ENCODE measurements at places on chromosomes 1 and 21.

DNA sequence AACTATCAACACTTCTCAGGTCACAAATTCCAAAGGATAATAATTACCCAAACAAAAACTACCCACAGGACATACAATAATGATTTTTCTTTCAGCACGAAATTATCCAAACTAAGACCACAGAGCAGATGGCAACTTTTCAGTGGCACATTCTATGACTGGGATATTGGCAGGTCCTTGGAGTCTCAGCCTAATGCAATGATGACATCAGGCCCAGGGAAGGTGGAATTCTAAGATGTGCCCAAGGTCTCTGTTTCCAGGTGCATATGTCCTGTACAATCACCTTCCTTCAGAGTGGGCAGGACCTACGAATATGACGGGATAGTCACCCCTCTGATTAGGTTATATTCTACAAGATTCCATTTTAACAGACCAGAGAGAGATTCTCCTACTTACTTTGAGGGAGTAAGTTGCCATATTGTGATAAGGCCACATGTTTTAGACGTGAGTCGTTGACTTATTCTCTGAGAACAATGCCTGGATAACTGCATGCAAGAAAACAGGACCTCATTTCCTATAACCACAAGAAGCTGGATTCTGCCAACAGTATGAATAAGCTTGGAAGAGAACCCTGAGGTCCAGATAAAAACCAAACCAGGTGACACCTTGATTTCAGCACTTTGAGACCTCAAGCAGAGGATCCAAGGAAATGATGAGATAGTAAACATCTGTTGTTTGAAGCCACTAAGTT lies 69.9 kb downstream of the ZC3H11B start:
- no peak for DNase-seq

DNA sequence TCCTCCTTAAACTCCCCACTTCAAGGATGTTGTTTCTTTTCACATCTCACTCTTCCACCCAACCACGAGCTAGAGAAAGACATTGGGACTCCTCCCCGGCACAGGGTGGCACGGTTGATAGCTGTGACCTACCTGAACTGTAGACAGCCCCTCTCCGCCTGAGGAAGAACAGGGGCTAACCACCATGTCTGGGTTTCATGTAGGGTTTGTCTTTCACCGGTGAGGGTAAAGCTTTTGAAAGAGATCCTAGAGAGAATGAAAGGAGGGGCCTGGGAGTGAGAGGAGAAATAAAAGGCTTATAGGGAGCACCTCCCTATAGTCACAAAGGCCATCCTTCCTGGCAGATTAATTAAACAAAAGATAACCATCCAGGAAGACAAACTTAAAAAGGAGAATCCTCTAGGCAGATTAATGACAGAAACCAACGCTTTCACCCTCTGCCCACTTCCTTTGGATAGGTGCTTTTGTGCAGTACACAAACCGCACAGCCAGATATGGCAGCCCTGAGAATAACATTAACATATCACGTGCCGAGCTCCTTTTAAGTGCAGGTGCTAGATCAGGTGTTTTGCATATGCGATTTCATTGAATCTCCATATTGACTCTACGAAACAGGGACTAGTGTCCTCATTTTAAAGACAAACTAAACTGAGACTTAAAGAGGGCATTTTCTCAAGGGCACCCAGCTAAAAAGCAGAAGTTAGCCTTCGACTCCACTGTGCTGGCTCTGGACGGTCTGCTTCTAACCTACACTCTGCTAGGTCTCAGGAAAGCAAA lies 178.1 kb upstream of the RUNX1 start:
- peak; percentile 91 for DNase-seq

- DNase-seq = no peak
These were observed 85.6 kb upstream of the CLDN14 start for GRCh38 chr21:36565540-36565939.

GRCh38 chr1:10962483-10962882 lies 50.0 kb upstream of the TARDBP start:
- no peak for DNase-seq

- DNase-seq = peak; percentile 38
These were observed 534 bp downstream of the KCNH1 start for GRCh38 chr1:211133393-211133835.

- DNase-seq = no peak
These were observed 355.7 kb upstream of the DPYD start for GRCh38 chr1:98276514-98276913.

DNA sequence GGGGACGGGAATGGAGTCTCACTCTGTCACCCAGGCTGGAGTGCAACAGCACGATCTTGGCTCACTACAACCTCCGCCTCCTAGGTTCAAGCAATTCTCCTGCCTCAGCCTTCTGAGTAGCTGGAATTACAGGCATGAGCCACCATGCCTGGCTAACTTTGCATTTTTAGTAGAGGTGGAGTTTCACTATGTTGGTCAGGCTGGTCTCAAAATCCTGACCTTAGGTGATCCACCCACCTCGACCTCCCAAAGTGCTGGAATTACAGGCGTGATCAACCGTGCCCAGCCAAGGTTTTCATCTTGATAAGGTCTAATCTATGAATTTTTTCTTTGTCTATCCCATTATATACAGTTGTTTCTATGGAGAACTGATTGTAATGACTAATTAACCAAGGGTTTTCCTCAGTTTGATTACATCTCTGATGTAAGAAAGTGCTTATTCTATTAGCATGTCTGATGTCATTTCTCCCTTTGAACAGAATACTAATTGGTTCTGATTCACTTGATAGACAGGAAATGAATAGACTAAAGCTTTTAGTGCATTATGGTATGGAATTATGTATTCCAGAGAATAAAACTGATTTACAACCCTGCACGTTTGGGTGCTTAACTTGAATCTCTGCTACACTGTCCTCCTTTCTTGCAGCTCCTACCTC lies 11.9 kb downstream of the PACC1 start:
- DNase-seq = no peak

DNA sequence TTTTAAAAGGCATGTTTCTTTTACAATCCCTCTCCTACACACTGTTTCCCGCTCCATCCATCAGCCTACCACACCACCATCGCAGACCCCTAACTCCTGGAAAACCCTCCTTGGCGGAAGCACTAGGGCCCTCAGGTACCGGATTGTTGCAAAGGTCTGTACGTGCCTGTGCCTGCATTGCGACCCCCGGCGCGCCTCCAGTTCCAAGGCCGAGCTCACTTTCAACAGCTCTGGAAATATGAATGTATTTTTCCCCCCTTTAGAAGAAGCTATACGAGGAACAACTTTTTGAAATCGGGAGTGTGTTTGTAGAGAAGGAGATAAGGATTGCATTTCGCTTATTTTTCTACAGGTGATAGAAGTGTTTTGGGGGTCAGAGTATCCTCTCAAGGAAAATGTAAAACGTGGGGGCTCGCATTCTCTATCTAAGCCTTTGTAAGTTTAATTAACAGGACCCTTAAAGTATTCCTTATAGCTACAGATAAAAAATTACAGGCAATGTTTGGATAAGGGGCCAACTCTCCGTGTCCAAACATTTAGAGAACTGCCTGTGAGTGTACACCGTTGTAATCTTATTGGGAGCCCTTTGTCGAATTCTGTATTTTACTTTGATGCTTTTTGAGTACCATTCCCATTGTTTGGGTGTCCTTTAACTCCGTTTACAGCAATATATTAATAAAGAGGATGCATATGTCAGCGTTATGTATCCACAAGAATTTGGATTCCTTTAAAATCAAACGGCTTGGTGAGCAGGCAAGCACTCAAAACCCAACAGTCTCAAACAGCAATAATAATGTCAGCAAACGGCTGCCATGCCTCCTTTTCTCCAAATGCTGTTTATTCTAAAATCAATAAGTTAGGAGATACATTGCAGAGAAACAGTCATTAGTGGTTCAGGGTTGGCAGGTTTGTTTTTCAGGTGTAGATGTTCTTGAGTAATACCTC lies 5.9 kb downstream of the PRRX1 start:
- DNase-seq = no peak

- DNase-seq = no peak
These were observed 9.7 kb upstream of the NASP start for GRCh38 chr1:45574105-45574626.

DNA sequence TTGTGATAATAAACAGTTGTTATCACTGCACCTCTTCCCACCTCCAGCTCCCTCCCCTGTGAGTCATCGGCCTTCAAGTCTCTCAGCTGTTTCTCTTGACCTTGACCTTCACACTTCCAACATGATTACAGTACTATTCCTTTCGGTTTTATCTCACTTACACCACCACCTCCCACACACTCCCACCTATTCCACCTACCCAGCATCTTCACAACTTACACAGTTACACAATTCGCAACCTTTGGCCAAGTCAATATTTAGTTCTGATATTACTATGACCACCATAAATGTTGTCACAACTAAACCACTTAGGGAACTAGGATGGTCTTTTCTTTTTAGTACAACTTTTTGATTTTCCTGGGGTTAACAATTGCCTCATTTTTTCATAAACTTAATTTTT lies 60.2 kb downstream of the RIPK4 start:
- DNase-seq = no peak

DNA sequence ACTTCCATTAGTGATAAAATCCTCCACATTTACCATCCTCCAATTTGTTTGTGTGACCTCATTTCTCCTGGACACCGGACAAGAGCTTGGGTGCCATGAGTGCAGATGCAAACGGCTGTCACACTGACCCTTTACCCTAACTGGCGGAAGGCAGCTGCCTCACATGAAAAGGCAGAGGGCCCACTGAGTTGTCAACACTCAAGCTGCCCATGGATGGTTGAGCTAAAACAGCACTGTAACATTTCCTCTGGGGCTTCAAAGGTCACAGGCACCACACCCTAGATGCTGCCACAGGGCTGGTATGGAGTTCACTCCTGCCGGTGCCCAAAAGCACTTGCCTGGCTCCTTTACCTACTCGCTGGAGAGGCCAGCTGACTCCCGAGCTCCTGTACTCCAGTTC lies 653.4 kb downstream of the KCNT2 start:
- DNase-seq = no peak

- DNase-seq = no peak
These were observed 24.6 kb upstream of the DDOST start for GRCh38 chr1:20685741-20686140.

DNA sequence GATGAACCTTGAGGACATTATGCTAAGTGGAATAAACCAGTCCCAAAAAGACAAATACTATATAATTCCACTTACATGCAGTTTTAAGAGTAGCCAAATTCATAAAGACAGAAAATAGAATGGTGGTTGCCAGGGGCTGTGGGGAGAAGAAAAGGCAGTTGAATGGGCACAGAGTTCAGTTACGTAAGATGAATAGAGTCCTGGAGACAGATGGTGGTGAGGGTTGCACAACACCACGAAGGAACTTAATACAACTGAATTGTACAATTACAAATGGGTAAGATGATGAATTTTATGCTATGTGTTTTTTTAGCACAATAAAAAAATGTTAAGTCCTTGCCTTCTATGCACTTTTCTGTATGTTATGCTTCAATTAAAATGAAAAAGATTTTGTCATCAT lies 66.6 kb downstream of the CD34 start:
- DNase-seq = no peak

- DNase-seq = no peak
These were observed 14.4 kb downstream of the PCP4 start for GRCh38 chr21:39881661-39882060.

DNA sequence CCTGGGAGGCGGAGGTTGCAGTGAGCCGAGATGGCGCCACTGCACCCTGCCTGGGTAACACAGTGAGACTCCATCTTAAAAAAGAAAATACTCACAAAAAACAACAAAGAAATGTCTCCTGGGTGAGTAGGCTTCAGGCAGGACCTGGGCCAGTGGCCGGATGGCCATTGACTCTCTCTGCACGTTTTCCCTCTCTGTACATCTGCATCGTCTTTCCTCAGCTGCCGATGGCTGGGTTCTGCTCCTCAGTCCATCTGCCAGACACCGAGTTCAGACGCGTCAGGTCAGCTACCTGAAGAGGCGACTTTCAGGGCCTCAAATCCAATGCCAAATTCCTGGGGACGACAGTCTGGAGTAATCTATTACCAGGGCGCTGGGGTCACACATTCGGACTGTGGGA lies 199.3 kb downstream of the CAMTA1 start:
- no peak for DNase-seq

- no peak for DNase-seq
These were observed 253.1 kb upstream of the FGGY start for GRCh38 chr1:59043796-59044195.

DNA sequence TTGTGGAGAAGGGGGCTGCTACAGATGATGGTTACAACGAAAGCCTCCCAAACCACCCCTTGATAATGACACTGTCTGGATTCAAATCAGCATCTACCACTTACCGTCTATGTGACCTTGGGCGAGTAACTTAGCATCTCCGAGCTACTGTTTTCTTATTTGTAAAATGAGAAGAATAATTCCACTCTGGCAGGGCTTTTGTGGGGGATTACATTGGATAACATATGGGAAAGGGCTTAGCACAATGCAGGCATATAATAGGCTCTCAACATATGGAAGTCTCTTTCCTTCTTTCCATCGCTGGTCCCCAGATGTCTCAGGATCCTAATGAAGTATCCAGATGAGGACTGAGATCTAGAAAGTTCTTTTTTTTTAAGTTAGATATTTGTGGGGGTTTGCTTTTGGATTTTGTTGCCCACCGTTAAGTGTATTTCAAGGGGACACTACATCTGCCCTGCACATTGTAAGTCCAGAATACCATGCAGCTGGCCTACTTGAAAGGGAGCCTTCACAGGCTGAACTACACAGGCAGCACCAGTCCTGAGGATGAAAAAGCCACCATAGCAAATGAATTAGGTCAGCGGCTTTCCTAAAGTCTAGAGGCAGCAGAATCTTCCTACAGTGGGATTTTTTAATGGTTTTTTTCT lies 172.2 kb upstream of the IRF2BP2 start:
- no peak for DNase-seq

DNA sequence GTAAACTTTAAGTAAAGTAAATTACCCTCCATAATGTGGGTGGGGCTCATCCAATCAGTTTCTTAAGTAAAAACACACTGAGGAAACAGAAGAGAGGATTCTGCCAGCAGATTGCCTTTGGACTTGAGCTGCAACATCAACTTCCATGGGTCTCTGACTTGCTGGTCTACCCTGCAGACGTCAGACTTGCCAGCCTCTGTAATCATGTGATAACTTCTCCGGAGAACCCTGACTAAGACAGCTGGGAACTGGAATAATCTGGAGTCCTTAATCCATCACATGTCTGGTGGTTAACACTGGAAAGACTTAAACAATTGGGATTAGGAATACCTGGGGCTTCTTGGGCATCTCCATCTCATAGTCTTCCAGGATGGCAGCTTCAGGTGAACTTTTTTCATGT lies 13.2 kb upstream of the CEP350 start:
- DNase-seq = no peak

- DNase-seq = no peak
These were observed 52.0 kb downstream of the CD2 start for GRCh38 chr1:116806245-116806644.

DNA sequence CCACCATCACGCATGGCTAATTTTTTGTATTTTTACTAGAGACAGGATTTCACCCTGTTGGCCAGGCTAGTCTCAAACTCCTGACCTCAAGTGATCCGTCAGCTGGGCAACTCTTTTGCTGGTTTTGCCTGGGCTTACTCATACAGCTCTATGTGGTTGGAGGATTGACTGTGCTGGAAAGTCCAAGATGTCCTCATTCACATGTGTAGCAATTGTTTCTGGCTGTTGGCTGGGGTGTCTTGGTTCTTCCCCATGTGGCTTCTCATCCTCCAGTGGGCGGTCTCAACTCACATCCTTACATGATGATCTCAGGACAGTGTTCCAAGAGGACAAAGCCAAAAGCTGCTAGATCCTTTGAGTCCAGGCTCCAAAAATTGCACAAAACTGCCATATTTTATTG lies 53.3 kb downstream of the TEX35 start:
- DNase-seq = no peak

- DNase-seq = no peak
These were observed 75.5 kb downstream of the LRRC8D start for GRCh38 chr1:89896105-89896942.

- DNase-seq = peak; percentile 34
These were observed 28.5 kb downstream of the CNIH3 start for GRCh38 chr1:224644553-224645154.

All from NCI-H526 (cell line).